ENCODE measurements at places on chromosomes 3 and 15.

DNA sequence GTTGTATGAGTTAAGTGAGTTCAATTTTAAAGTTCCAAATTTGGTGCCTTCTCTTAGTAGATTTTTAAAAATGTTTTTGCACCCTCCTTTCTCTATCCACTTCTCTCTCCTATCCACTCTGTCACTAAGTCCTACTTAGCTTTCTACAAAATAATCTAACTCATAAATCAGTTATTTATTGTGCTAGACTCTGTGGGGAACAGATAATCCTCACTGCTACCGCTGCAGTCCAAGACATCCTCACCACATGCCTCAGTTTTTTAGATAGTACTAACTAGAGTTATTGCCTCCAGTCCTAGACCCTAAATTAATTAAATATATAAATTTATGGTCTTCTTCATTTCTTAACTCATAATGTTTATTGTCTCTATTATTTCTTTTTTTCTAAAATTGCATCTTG lies 576.3 kb downstream of the GRM7 start:
- no peak for DNase-seq

GRCh38 chr15:77541421-77542181 lies 91.1 kb downstream of the LINGO1 start:
- DNase-seq, result no peak

DNA sequence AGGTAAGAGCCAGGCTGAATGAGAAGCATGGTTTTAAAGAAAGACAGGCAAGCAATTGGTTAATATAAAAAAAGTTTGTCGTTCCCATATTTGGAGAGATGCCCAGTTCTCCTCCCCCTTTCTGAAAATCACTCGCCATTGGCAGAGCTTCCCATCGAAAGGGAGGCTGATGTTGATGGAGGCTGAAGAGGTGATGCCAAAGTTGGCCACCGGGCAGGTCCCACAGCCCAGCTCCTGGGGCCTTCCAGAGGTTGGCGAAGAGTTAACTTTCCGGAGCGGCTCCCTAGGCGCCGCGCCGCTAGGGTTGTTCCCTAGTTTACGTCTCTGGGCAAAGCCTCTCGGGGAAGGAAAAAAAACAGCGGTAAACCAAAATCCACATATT lies 793 bp downstream of the PCOLCE2 start:
- DNase-seq, result no peak

DNA sequence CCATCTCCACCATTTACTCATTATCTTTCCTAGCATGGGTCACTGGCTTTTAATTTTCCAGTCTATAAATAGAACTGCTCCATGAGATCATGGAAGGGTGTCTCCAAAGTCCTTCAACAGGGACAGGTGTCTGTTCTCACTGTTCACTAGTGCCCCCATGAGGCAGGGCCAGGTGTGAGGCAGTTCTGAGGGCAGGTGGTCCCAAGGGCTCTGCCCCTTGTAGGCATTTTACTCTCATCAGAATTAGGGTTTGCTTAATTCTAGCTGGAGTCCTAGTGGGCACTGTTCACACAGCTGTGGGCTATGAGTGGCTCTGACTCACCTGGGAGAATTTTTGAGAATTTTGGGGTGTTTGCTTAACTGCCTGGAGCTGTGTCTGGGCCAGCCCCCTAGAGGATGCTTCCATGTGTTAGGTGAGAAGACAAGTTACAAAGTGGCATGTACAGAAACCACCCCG lies 248.0 kb upstream of the LYSMD4 start:
- no peak for DNase-seq

DNA sequence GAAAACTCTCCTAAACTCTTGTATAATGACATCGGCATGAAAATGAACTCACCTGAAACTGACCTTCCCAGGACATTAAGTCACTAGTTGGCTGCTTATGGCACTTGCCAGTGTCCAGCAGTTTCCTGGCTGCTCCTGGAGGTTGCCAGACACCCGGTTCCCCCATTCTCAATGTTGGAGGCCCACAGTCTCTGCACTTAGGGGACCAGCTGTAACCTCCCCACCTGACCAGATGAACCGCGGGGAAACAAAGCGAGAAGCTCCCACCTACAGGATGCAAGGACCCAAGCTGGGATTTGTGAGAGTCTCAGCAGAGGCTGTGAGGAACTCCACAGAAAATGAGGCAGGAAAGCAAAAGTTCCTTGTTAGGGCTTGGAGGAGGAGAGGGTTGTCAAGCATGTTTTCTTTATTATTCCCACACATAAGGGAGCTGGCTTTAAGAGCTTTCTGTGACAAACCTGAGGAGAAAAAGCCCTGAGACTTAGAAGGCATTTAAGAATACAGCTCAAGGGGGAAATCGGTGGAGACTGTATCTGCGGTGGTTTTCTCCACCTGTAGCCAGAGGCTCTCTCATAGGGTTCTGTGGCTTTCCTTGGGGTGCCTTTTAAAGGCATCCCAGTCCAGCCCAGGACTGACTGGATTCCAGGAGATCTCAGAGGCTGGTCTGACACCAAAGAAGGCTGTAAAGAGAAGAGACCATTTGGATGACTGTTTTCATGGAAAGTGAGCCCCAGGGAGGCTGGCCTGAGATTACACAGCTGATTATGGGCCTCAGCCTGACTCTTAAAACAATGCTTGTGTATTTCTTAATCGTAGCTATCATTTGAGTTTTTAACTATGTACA lies 4.6 kb downstream of the TPM1 start:
- no peak for DNase-seq

DNA sequence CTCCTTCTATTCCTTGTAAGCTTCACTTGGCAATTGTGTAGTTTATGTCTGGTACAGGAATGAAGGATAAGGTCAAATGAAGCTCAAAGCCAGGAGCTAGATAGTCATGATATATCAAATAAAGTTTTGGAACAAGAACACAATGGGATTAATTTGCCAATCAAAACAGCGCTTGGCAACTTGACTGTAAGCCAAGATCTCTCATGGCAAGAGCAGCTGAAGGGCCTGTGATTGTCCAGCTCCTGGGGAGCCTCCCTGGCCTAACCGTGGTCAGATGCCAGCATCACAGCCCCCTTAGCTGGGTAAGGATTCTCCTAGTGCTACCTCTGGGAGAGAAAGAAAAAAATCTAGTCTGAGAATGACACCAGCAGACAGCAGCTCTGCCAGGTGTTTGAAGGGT lies 97.2 kb downstream of the LIPC start:
- DNase-seq, result no peak

- DNase-seq, result no peak
Observed at GRCh38 chr3:141863491-141863890, 13.0 kb upstream of the ATP1B3 start.

GRCh38 chr3:189621948-189622603 lies 9.1 kb upstream of the TP63 start:
- no peak for DNase-seq

DNA sequence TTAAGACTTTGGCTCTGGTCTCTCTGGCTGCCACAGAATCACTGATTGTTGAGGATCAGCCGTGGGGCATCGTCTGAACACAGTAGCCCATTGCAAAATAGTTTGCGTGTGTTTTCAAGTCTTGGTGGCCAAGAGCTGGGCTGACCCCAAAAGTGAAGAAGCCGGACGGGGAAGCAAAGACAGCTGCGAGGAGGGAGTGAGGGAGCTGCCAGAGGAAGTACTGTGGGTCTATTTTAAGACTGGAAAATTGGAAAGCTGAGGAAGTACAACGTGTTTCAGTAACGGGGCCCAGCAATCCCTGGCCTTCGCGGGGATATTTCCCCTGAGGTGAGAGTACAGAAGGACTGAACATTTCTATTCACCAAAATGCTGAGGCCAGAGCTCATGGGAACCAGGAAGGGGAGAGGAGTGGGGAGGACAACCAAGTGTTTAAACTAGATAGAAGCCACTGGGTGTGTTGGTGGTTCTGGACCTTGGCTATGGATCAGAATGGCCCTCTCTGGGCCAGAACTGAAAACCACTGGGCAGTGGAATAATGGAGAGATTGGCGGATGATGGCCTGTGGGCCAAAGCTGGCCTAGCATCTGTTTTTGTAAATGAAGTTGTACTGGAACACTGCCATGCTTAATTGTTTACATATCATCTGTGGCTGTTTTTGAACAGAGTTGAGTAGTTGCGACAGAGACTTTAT lies 34.1 kb upstream of the LIMD1 start:
- DNase-seq, result no peak

DNA sequence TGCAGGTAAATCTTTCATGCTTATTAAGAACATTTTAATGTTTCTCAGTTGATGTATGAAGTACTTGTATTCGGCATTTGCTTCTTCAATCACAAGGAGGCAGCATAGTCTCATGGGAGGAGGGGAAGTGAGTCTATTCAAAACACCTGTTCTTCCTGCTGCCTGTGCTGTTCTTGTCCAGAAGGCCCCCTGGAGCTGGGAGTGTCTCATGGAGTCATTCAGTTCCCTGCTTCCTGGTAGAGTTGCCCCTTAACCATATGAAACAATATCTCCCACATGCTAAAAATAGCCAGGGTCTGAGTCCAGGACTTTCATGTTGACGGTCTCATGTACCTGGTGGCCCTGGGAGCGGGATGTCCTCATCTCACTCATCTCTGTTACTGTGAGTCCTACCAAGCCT lies 15.5 kb upstream of the PPP1R2 start:
- no peak for DNase-seq

- no peak for DNase-seq
Observed at GRCh38 chr15:94610485-94610884, 379.1 kb downstream of the MCTP2 start.

DNA sequence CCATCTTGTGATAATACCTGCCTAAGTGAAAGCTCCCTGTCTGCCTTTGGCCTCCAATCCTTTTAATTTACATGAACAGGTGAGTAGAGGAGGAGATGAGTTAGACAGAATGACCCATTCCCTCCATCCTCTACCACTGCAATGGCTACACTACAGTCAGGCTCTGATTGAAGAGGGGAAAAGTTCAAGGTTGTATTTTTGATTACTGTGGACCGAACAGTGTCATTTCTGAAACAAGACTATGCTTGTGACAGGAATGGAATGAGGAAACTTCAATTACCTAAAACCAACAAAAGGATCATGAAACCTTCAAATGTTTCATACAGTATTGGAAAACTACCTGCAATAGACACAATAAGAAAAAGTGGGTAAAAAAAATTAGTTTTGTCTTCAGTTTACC lies 85.5 kb upstream of the GBE1 start:
- no peak for DNase-seq

DNA sequence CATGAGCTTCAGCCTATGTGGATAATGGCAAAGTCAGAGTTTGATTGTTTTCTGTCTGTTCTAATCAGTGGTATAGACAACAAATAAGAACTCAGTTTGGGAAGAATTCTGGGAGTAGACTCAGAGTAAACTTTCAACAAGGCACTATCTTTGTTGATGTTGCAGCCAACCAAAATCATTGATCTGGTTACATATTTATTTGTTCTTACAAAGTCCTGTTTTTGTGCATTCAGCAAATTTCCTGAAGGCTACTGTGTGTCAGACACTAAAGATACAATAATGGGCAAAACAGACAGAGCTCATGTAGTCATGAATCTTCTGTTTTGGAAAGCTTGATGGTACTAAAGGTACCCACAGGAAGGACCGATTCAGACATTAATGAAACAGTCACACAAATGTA lies 55.0 kb downstream of the GRM7 start:
- no peak for DNase-seq

DNA sequence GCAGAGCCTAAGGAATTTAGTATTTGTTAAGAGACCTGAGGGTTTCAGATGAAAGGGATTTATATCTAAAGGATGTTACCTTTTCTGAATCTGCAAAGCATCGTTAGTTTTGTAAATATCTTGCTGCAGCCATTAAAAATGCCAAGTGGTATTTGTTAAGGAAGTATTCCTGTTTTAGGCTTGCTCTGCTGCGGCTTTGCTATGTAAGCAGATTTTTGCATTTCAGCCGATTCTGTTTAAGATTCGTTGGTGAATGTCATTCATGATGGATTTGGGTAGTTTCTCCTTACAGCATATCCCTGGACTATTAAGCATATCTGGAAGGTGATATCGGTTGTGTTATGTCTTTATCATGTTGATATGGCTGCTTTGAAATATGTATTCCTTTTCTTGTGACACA lies 1.0 kb downstream of the USP8 start:
- no peak for DNase-seq

GRCh38 chr3:45741247-45741646 lies 52.1 kb downstream of the SACM1L start:
- no peak for DNase-seq

- DNase-seq, result no peak
Observed at GRCh38 chr3:111325160-111325718, 216.8 kb upstream of the CD96 start.

- no peak for DNase-seq
Observed at GRCh38 chr3:101963902-101964362, 114.6 kb downstream of the NFKBIZ start.

DNA sequence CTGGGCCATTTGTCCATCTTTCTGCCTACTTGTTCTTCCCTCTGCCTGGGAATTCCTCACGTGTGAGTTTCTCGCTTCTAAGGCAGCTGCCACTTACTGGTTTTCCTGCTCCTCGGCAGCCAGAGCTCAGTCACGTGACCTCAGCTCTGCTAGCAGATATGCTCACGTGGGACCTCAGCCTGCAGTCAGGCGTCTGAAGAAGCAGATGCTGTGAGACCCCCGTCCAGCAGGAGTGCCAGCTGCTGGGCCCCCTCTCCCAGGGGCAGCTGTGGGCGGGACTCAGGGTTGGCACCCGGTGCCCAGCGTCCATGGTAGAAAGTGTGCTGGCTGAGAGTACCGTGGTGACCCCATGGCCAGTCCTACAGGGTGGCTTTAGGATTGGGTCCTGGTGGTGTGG lies 161.3 kb upstream of the TLE3 start:
- DNase-seq, result no peak

DNA sequence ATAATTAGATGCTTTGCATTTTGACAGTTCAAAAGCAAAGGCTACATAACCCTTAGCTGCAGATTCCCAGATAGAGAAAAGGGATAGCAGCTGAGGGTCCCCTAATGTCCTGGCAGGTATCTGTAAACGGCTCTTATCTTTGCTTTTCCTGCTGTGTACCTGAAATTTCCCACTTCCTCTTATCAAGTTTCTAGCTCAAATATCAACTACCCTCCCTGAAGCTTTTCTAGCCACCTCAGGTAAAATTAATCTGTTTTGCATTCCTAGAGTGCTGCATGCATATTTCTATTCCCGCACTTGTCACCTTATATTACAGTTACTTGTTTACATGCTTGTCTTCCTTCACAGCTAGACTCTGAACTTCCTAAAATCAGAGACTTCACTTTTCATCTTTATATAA lies 55.6 kb upstream of the STXBP5L start:
- no peak for DNase-seq

- no peak for DNase-seq
Observed at GRCh38 chr3:39255503-39256325, 24.1 kb downstream of the CX3CR1 start.

DNA sequence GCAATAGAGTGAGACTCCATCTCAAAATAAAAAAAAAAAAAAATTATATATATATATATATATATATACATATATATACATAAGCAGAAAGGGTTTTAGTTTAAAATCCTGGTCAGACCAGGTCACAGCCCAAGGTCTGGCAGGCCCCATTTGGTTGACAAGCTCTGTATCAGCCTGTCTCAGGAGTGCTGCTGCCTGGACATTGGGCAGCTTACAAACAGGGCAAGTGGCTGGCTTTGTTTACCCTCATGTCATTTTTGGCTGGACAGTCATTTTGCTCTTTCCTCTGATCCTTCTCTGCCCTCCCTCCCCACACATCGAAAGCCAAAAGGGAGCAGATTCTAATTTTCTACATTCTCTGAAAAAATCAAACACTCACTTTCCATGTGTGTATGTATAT lies 26.7 kb upstream of the KLHL6 start:
- no peak for DNase-seq
